COR-L47 (cell line): ENCODE measurements at places on chromosomes 7 and 10.

GRCh38 chr7:131143869-131144268 lies 183.8 kb upstream of the MKLN1 start:
- DNase-seq, result no peak

DNA sequence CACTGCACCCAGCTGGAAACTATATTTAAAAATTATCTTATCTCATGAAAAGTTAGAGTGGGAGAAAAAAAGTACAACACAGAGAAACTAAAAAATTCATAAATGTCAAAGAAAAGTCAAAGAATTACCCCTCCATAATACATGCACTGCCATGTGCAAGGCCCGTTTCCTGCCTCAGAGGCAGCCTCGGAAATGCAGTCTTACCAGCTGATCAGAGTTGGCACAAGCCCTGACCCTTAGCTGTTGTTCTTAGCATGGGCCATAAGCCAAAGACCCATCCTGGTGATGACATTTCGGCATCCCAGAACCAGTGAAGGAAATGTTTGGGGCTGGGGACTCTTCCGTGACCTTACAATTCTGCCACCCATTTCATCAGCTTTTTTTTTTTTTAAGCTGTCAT lies 21.6 kb downstream of the RBM48 start:
- no peak for DNase-seq

DNA sequence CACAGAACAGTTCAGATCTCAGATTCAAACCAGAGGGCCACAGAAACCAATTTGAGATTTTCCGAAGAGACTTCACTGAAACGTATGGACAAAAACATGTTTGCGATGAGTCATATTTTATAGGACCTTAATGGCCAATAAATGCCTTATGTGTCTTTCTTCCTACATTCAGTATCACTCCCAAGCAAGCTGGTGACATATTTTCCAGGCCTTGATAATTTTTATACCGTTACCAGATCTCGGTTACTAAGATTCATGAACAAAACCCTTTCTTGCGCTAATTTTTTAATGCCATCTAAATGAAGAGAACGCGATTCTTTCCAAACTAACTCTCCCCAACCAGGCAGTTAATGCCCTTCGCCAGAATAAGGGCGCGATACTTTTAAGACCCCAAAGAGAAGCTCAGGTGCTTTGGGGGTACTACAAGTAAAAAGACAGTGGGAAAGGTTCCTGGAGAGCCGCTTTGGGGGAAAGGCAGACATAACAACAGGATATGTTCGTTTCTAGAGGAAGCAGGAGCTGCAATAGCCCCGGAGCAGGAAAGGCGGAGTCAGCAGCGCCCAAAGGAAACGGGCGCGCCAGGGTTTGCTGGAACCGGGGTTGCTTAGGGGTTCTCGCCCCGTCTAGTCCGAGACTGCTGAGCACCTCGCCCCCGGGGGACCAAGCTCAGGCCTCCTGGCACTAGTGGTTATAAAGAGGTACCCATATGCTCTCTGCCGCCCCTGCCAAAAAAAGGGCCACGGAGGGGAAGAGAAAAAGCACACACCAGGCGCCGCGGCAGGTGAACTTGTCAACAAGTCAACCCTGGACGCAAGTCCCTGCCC lies 884 bp downstream of the ICA1 start:
- DNase-seq, result peak; percentile 46

- no peak for DNase-seq
Measured at GRCh38 chr10:114632869-114633715, 25.0 kb downstream of the ABLIM1 start.

GRCh38 chr7:54253036-54253373 lies 289.2 kb upstream of the VSTM2A start:
- DNase-seq, result no peak

DNA sequence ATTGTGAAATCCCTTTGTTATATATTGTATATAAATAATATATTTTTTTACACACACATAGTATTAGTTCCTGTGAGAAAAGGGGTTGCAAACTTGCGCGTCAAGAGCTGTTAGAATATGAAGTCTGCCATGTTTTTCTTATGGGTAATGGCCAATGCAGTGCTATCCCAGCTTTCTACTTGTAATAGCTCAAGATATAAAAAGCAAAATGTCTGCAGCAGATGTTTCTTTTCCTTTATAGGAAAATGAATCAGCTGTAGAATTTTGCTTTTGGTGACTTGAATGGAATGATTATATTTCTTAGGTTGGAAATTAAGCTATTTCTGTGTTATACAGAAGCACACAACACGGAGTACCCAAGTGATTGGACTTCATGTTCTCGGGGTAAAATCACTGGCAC lies 53.3 kb upstream of the TMEM236 start:
- no peak for DNase-seq

DNA sequence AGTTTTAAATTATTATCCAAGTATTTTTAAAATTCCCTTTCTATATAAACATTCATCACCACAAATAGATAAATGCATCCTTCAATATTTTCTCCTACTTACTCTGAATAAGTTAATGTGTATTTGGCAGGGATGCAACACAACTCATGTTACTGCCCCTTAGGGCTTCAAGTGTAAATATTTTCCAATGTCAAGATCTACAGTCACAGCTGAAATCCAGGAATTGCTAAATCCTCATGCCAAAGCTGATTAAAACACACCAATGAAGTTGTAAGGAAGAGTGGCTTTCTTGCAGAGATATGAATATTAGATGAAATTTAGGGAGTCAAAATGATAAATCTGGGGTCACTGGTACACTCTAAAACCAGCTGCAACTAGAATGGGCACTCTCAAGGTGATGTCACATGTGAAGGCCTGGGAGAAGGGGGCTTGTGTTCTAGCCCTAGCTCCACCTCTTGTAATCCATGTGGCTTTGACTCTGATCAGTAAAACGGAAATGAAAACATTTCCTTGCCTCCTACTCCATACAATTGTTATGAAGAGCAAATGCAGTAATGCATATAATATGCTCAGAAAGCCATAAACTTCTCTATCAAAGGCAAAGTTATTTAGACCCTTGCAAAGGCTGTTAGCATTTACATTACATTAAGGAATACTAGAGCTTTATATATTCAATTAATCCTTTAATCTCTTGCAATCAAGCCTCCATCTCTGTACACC lies 228.1 kb upstream of the NFE2L3 start:
- no peak for DNase-seq

DNA sequence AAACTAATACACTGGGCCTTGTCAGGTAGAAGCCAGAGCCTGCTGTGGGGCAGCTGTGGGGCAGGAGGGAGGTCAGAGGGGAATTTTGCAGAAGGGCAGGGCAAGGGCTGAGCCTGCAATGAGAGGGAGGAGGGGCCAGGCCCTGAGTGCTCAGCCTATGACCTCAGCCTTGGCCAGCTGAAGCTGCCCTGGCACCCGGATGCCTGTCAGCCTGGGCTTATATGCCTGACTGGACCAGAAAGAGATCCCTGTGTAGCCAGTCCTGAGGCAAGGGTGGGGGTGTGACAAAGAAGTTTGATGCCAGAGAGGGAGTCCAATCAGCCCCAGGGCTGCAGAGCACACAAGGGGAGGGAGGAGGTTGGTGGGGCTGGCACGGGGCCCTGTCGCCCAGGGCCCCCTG lies 22.3 kb upstream of the PRRT4 start:
- DNase-seq, result no peak

- DNase-seq, result no peak
Measured at GRCh38 chr10:15433850-15434537, 62.9 kb upstream of the FAM171A1 start.

GRCh38 chr7:103795107-103795506 lies 194.4 kb downstream of the RELN start:
- DNase-seq, result no peak

- no peak for DNase-seq
Measured at GRCh38 chr10:118407777-118408176, 65.7 kb upstream of the FAM204A start.

- peak; percentile 78 for DNase-seq
Measured at GRCh38 chr7:73436031-73436929, 2.7 kb downstream of the FZD9 start.

DNA sequence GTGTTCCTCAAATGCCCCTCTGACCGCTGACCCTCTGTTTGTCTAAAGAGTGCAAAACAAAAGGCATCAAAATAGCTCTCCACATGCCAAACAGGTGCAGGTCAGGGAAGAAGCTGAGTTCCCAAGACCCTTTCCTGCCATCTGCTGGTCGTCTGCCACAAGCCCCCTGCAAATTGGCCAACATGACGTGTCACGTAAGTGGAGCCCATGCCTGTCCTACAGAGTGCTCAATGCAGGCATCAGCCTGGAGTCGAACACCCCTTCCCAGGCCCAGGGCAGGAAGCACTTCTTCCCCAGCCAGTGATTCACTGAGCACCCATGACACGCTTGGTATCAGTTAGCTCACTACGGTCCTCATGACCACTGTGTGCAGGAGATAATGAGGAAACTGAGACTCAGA lies 14.1 kb downstream of the TMEM72 start:
- no peak for DNase-seq

- DNase-seq, result peak; percentile 11
Measured at GRCh38 chr7:95865716-95866371, 93.5 kb downstream of the DYNC1I1 start.

DNA sequence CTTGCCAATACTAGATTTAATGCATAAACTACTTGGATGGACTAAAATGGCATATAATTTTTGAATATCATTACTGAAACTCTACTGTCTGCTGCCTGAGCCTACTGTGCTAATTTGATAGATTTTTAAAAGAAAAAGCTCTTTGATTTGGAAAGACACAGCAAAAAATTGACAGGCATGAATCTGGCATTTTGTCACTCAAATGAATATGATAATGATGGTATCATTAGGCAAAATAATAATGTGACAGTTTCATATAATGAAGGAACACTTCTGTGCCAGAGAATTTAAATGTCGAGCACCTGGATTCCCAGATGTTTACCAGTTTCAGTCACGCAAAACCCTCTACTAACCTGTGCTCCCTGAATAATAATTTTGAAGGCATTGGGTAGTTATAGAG lies 60.0 kb upstream of the SLC13A1 start:
- DNase-seq, result peak; percentile 69

GRCh38 chr7:47852330-47853245 lies 95.7 kb downstream of the PKD1L1 start:
- no peak for DNase-seq

- no peak for DNase-seq
Measured at GRCh38 chr10:73625004-73625883, 16.0 kb downstream of the MYOZ1 start.

DNA sequence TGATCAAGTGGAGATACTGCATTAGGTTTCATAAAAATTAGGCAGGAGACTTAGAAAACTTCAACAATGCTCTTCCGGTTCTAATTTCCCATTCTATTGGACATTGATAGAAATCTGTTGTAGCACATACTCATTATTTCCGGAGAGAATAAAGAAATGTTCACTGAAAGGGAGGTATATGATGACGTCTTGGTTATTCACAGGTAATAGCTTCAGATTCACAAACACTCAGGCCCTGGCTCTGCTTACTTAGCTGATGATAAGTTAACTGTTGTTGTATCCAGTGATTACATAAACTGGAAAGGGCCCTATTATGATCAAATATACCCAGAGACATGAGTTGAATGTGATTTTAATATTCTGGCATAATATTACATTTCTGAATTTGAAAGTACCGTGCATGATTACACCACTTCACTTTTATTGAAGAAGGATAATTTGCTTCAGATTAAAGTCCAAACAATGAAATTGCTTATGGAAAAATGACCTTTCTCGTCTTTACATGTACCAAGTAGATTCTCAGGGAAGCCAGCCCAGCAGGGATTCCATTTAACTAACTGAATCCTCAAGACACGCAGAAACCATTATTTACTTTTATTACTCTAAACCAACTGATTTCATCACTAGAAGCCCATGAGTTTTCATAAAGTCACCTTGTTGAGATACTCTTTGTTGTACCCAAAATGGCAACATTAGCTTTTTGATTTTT lies 288.0 kb upstream of the PITRM1 start:
- DNase-seq, result no peak

DNA sequence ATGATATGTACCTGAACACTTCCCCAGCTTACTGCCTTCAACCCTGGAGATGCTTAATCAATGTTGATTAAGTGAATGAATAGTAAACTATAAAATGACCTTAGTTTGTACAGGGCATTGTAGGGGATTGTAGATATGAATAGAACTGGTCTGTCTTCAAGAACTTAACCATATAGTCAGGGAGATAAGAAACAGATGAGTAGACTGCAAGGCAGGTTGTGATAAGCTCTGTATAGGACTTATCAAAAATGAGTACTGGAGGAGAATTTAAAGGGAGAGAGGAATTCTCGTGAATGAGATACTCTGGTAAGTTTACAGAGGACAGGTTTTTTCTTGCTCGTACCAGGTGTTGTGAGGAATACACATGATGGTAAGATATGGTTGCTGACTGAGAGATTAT lies 27.6 kb downstream of the SGPL1 start:
- no peak for DNase-seq

DNA sequence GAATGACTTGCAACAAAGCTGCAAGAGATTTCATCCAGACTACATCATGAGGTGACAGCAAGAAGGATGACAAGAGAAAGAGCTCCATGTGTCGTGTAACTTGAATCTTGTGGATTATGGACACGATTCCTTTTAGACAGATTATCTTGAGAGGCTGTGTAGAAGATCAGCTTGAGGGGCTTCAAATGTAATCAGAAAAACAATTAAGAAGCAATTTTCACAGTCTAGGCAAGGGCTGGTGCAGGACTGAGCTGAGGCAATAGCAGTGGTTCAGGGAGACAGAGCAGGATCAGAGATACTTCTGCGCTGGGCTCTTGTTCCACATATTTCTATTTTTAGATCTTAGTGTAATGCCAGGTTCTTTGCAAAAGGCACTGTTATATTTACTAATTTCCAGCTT lies 253.0 kb upstream of the COBL start:
- no peak for DNase-seq

- no peak for DNase-seq
Measured at GRCh38 chr7:41747961-41748360, 45.1 kb upstream of the INHBA start.

DNA sequence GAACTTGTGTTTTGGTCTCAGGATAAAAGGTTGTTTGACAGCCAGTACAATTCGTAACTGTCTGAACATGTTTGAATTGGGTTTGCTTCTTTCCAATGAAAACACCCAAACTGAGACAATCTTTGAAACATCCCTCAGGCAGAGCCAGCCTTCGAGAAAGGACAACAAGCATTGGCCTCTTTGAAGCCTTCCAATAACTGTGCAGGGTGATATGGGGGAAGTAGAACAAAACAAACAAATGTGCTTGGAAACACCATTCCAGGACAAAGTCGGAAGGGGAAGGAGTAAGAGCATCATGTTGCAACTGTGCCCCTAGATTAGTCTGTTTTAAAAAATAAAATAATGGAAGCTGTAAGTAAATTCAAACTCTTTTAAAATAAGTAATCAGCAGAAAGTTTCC lies 39.5 kb downstream of the IL2RA start:
- no peak for DNase-seq

DNA sequence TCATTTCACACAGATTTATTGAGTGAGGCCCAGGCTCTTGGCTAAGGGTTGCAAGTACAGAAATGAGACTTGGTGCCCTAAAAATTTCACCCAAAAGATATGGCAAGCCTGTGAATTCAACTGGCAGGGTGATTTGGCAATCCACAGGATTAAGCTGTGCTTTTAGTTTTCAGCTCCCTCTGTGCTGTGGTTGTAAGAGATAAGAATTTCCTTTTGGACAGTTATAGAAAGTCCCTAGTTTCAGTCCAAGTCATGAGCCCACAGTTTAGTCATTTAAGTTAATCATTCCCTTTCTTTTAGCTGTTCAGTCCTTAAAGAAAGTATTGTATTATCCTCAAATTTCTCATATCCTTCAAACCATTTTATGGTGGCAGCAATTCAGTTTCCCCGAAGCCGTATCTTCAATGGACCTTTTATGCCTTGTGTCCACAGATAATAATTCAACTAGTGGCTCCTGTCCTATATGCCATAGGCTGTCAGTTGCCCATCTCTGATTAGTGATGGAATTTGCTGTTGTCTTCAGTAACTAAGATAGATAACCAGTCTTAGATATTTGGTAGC lies 73.4 kb upstream of the NAMPT start:
- no peak for DNase-seq
